ENCODE measurements at places on chromosomes 4 and X.

DNA sequence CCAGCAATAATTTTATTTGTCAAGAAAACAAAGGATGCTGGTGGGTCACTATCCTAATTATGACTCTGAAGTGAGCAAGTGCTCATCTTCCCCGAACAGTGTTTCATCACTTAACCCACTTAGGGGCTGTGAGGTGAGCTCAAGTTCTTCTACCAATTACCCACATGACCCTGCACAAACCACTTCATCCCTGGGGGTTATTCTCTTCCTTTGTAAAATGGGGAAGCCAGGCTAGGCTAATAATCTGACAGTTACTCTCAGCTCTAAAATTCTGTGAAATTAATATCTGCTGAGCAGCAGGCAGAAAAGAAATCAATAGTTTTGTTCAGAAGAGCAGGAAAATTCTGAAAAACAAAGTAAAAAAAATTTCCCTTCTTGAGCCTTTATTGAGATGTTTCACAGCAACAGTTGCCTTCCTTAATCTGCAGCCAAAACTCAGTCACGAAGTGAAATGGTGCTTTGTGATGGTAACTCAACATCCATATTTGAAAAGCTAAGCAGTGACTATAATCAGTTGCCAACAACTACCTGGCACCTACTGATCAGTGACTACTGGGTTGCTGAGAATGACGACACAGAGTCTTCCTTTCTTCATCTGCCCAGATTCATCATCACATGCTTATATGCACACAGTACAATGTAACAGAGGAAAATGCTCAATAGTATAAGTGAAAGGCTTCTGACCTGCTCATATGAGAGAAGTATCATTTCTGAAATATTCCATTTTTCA lies 24.1 kb downstream of the ATP8A1 start:
- no peak for DNase-seq

DNA sequence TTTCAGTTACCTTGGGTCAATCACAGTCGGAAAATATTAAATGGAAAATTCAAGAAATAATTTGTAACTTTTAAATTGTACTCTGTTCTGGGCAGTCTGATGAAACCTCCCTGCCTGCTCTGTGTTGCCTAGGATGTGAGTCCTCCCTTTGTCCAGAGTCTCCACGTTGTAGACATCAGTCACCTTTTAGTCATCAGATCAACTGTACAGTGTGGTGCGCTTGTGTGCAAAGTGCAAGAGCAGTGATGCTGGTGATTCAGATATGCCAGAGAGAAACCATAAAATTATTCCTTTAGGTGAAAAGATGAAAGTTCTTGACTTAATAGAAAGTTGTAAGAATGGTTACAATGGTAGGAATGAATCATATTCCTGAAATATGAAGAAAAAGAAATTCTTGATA lies 1.4 kb downstream of the SPATA4 start:
- DNase-seq: no peak

GRCh38 chr4:20675786-20676185 lies 24.5 kb upstream of the PACRGL start:
- no peak for DNase-seq

- DNase-seq: no peak
These were observed 18.7 kb downstream of the NDNF start for GRCh38 chr4:121053601-121054143.

DNA sequence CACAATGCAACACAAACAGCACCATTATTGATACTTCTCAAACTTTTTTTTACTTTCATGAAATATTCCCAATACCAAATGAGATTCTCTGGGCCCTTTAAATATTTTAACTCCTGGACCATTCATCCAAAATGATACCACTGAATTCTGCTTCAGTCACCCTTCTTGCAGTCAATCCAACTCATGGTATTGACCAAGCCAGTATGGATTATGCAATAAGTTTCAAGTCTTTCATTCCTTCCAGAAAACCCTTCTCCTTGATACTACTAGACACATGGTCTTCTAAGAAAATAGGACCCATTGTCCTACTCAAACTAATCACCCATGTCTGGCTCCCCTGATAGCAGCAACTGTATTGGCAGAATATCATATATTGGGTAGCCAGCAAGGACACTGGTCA lies 23.0 kb downstream of the ZNF721 start:
- no peak for DNase-seq

DNA sequence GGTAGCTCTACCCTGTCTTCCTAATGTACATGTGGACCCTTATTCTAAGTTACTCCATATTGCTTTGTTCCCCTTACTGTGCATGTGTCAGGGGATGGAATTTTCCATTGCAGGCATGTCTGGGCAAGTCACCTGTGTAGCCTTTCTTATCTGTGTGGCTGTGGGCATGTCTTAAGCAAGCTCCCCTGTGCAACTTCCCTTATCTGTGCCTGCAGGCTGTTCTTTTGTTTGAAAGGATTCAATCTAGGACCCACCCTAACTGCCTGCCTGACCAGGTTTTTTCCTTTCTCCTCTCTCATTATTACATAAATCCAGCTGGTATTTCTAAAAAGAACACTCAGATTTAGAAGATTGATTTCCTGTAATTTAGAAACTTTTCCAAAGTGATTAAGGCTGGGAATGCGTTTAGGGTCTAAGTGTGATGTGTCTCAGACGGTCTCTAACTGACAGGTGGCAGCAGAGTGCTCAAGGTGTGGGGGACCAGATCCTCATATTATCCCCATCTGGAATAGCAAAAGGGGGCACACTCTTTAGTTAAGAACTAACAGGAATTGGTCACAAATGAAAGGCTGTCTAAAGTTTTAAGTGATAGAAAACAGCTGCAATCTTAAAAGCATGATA lies 198.9 kb upstream of the PPP1R2C start:
- DNase-seq: no peak
